ENCODE measurements at places on chromosomes 6 and 20. TPM values are rescaled to one million over a fixed set of nuclear protein-coding genes. Genes with fewer than 3 reads are reported as not detected.

DNA sequence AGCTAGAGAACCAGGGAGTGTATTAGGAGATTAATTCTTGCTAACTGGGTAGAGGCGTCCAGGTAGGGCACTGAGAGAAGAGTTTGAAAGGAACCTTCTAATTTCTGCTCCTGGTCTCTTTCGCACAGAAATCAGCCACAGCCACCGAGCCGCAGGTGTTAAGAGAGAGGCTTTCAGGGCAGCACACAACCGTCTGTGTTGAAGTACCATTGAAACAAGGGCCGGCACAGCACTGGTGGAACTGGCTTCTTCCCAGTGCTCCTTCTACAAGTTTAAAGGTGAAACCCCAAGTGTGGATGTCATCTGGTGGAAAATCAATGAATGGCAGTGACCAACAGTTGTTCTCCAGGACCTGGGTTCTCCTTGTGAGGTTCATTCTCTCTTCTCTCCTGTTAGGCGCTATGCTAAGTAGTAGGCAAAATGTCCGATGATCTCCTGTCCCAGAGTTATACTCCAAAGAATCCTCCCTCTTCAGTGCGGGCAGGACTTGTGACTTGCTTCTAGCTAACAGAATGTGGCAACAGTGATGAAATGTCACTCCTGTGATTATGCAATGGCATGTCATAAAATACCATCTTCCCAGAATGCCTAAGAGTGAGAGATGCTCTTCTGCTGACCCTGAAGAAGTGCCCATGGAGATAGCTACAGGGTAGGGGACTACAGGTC lies 15.0 kb upstream of the RIN2 start:
- no peak for DNase-seq

- DNase-seq, result no peak
These were observed 155.2 kb upstream of the RIN2 start for GRCh38 chr20:19602675-19603375.

The EXOC2 gene
- 46.5 TPM for total RNA-seq

DNA sequence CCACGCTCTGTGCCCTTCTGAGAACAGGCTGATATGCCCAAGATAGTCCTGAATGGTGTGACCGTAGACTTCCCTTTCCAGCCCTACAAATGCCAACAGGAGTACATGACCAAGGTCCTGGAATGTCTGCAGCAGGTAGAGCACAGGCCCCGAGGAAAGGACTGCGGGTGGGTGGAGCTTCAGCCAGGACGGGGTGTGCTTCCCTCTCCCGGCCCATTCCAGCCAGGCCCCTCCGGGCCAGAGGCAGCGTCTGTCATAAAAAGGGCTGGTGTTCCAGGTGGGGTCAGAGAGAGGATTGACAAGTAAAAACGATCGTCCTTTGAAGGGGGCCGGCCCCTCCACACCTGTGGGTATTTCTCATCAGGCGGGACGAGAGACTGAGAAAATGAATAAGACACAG lies 1.3 kb downstream of the RTEL1 start:
- no peak for DNase-seq

- DNase-seq, result no peak
These were observed 713.1 kb downstream of the HDGFL1 start for GRCh38 chr6:23282252-23283021.

The TUBB gene
- total RNA-seq, result 1,479 TPM

GRCh38 chr6:155185544-155185943 lies 78.3 kb upstream of the CLDN20 start:
- DNase-seq, result peak; percentile 76

GRCh38 chr20:41331731-41332130 lies 8.9 kb upstream of the LPIN3 start:
- DNase-seq, result no peak

DNA sequence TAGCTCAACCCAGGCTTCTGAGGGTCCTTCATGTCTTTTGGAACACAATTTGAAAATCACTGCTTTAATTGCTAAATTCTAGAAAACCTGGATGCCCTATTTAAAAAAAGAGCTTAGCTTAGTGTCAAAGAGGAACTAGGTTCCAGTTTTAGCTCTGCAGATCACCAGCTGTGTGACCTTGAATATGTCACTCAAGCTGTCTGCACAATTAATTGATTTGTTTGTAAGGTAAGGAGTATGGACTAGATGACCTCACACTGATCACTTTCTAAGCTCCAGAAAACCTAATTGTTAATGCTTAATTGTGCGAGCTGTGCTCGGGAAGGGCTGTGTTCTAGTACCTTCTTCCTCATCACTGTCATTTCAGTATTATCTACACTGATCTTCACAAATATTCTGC lies 26.2 kb downstream of the UTRN start:
- DNase-seq, result no peak

DNA sequence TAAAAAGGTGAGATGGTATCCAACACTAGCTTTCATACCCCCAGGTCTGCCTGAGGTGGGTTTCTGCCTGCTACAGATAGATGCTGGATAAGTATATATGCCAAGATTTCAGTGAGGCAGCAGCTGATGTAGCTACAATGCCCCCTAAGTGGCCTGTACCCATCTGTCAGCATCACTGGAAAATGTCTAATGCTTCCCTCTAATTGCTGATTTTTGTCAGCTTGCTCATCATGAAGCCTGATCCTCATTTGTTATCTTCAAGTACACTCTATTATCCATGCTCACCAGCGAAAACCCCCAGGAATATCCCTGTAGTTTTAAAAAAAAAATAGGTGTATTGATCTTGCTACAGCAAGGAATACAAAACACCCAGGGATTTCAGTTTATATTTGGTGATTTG lies 32.2 kb downstream of the OPRM1 start:
- DNase-seq, result no peak

GRCh38 chr20:8267009-8267408 lies 134.9 kb downstream of the PLCB1 start:
- DNase-seq, result no peak

DNA sequence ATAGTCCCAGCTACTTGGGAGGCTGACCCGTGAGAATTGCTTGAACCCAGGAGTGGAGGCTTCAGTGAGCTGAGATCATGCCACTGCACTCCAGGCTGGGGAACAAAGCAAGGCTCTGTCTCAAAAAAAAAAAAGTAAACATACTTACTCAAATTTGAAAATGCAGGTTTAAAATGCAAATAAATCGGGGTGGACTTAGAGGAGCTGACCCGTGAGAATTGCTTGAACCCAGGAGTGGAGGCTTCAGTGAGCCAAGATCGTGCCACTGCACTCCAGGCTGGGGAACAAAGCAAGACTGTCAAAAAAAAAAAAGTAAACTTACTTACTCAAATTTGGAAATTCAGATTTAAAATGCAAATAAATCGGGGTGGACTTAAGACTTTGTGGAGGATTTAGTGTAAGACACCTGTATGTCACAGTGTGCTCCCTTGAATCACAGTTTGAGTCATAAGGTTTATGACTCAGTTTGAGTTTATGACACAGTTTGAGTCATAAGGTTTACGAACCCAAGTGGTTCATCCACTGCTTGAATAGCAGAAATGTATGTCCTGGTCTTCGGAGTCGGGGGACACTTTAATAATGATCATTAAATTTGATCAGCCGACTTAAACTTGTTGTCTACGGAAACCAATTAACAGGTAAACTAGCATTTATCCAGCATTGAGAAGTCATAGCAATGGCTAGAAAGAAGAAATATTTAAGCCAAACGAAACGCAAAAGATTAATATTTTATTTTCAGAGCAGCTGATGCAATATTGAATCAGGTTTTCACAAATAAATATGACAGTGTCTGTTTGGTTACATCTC lies 6.8 kb upstream of the MRPS10 start:
- DNase-seq, result no peak

The SLC4A11 gene
- 0.95 TPM for total RNA-seq

DNA sequence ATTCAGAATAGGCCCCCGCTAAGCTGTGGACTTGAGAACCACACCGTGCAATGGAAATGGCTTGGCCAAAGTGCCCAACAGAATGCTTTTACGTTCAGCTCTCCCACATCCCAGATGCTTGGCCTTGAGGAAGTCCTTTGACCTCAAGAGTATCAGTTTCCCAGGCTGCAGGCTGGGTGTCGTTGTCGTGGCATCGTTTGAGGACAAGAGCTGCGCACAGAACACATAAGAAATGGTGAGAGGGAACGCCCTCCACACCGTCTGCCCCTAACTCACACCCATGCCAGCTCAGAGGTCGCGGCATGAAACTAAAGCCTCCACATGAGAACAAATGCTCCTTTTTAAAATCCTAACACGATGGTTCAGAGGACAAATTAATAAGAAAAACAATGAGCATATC lies 37.0 kb downstream of the NFATC2 start:
- no peak for DNase-seq

DNA sequence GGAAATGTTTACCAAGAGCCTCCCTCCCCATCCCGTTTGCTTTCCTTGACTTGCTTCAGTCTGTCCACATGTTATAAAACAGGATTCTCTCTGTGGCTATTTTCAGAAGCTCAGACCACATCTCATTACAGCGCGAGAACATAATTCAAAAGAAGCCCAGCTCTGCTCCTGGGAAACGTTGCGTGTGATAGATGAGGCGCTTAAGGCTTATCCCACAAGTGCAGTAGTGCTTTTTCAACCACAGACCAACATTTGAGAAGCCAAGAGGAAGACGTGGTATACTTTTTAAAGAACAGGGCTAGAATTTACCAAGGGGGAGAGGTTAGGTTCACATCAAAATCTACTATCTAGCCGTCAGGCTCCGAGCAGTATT lies 239.5 kb downstream of the SLC24A3 start:
- DNase-seq, result no peak

The HLA-DQA1 gene
- total RNA-seq, result not detected

The ZBTB2 gene
- total RNA-seq, result 11.6 TPM

GRCh38 chr20:32233286-32233685 lies 25.6 kb downstream of the POFUT1 start:
- DNase-seq, result no peak

DNA sequence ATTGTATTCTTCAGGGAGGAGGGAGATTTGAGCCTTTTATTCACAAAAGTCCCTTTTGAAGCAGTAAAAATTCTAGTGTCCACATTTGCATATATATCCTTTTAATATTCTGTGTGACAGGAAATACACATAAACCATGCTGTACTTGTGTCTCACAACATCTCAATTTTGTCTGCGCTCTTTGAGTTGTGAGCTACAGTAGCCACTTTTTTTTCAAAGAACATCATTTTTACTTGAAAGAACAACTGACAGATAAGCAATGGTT lies 21.3 kb downstream of the LMBRD1 start:
- no peak for DNase-seq

The LY6G6D gene
- total RNA-seq, result 0.90 TPM

DNA sequence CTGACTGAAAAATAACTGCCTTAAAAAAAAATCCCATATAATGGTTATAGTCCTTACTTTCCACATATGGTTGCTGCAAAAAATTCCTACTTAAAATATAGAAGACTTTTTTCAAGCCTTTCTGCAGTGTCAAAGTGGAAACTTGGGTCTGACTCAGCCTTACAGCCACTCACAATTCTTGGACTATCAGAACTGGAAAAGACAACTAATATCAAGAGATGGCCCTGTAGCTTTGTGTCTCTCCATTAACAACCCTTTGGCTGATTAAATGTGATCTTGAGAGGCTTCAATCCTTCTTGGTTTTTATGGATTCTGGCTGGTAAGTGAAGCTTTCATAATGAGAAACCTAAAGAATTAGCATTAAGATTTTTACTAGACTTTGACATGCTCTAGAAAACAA lies 307.8 kb downstream of the RNGTT start:
- no peak for DNase-seq

DNA sequence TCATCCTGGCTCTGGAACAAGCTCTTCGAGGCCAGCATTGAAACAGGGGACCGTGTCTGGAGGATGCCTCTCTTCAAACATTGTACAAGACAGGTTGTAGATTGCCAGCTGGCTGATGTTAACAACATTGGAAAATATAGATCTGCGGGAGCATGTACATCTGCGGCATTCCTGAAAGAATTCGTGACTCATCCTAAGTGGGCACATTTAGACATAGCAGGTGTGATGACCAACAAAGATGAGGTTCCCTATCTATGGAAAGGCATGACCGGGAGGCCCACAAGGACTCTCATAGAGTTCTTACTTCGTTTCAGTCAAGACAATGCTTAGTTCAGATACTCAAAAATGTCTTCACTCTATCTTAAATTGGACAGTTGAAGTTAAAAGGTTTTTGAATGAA lies 3.6 kb upstream of the CDKN1A start:
- DNase-seq, result no peak

DNA sequence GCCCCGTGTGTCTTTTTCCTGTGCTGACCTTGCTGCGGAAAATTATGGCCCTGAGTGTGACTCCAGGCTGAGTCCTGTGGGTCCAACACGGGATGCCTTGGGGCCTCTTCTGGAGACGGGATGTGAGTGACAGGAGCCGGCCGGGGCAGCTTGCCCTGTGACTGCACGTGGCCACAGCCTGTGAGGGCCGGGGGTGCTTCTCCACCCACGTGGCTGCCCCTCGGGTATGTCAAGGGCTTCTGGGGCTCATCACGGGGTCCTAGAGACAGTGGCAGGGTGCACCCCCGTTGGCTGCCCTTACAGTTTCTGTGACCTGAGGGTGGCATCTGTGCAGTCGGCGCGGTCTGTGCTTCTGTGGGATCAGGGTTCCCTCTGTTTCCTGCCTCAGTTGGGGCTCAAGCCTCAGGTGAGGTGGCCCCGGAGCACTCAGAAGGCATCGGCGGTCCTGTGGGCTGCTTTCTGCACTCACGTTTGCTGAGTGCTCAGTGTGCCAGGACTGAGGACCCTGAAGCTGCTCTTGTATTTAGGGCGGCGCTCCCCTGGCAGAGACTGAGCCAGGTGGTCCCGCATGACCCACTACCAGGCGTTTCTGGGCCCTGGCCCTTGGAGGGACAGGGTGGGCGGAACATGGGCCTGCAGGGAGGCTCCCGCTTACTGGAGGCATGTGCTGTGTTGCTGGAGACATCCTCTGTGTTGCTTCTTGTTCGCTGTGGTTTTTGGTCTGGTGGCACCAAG lies 5.4 kb downstream of the RTEL1 start:
- no peak for DNase-seq

The TLDC2 gene
- total RNA-seq, result 3.8 TPM

The FILIP1 gene
- 22.6 TPM for total RNA-seq

- no peak for DNase-seq
These were observed 131.2 kb upstream of the THEMIS start for GRCh38 chr6:128032042-128032441.

DNA sequence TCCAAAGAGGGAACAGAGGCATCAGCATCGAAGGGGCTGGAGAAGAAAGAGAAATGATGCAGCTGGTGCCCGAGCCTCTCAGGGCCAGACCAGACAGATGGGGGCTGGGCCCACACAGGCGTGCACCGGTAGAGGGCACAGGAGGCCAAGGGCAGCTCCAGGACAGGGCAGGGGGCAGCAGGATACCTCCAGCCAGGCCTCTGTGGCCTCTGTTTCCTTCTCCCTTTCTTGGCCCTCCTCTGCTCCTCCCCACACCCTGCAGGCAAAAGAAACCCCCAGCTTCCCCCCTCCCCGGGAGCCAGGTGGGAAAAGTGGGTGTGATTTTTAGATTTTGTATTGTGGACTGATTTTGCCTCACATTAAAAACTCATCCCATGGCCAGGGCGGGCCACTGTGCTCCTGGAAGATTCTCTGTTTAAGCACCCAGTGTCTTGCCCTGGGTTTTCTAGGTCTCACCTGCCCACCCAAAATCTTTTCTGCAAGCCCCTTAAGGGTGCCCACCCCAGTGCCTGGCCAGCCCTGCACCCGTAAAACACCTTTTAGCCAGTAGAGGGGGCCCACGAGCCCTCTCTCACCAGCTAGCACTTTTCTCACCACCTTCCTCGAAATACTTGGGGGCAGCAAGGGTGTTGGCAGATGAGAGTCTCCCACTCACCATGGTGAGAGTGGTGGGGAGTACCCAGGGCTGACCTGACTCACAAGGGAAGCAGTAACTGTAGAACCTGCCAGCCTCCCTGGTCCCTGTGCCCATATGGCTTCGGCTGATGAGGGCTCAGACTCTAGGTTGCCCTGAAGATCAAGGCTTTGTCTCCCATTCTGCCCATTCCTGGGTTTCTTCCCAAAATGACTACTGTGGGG lies 35.7 kb upstream of the ID1 start:
- peak; percentile 65 for DNase-seq
